ENCODE measurements at places on chromosomes 1 and 21.

DNA sequence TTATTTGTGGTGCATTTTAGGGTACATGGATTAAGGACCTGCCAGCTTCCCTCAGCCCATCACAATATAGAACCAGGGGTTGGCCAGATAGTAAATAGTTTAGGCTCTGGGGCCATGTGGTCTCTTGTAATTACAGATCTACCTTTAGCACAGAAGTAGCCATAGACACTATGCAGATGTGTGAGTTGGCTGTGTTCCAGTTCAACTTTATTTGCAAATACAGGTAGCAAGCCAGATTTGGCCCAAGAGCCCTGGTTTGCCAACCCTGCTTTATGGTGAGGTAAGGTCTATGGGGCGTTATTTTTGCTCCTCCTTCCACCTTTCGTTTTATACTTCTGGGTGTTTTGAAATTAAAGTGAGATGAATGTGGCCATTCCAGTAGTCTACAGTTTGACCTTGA, 48.7 kb downstream of the MRPS6 start:
- no peak for DNase-seq

- DNase-seq = no peak
Observed at GRCh38 chr1:43953361-43953760, 6.6 kb downstream of the IPO13 start.

DNA sequence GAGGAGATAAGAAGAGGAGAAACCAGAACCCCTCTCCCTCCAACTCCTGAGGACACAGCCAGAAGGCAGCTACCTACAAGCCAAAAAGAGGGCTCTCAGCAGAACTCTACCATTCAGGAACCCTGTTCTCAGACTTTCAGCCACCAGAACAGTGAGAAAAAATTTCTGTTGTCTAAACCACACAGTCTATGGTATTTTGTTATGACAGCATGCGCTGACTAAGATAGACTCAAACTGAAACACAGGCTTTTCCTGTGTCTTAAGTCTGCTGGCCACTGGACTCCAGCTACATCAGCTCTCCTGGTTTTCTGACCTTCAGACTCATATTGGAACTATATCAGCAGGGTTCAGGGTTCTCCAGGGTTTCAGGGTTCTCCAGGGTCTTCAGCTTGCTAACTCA, 126.5 kb upstream of the TNFSF4 start:
- no peak for DNase-seq

GRCh38 chr1:39310015-39310414, 105.5 kb downstream of the MACF1 start:
- DNase-seq = no peak

GRCh38 chr21:28230559-28230958, 762.1 kb downstream of the LTN1 start:
- no peak for DNase-seq

DNA sequence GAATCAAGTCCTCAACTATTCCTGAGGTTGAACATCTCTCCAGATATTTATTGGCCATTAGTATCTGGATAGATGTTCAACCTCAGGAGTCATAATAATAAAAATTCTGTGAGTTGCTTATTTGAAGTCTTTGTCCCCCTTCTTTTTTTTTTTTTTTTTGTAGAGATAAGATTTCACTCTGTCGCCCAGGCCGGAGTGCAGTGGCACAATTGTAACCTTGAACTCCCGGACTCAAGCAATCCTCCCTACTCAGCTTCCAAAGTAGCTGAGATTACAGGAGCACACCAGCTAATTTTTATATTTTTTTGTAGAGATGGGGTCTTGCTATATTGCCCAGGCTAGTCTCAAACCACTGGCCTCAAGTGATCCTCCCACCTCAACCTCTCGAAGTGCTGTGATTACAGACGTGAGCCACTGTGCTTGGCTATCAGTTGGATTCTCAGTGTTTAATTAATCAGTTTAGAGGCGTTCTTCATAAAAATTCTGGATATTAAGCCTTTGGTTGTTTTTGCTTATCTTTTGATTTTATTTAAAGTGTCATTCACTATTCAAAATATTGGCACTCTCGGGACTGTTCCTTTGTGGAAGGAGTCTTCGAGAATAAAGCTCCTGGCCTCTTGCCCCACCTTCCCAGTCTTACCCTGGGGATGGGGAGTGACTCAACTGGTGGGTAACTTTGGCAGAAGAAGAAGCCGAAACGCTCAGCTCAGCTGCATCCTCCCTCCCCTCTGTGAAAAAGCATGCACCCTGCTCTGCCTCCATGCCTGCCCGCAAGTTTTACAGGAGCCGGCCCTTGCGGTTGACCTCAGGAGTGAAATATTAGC, 11.2 kb upstream of the HYI start:
- DNase-seq = no peak

All from activated CD8-positive, alpha-beta memory T cell treated with anti-CD3 and anti-CD28 coated beads for 4 hours (primary cell).